ENCODE measurements at places on chromosomes 3 and 15. TPM values are rescaled to one million over a fixed set of nuclear protein-coding genes. Genes with fewer than 3 reads are reported as not detected.

- no peak for DNase-seq
Observed at GRCh38 chr15:58423831-58424608, 7.8 kb upstream of the LIPC start.

GRCh38 chr3:170531054-170531453, 54.8 kb downstream of the SLC7A14 start:
- DNase-seq: no peak

- DNase-seq: no peak
Observed at GRCh38 chr3:126057501-126057819, 26.5 kb downstream of the SLC41A3 start.

The DUOXA2 gene
- total RNA-seq: not detected

GRCh38 chr3:184639351-184639750, 72.5 kb downstream of the MAGEF1 start:
- no peak for DNase-seq

Data from K562 (cell line).